ENCODE measurements at places on chromosomes 5 and 9.
A peak's percentile ranks its signal among the peaks of the same experiment; 100 is the strongest.

DNA sequence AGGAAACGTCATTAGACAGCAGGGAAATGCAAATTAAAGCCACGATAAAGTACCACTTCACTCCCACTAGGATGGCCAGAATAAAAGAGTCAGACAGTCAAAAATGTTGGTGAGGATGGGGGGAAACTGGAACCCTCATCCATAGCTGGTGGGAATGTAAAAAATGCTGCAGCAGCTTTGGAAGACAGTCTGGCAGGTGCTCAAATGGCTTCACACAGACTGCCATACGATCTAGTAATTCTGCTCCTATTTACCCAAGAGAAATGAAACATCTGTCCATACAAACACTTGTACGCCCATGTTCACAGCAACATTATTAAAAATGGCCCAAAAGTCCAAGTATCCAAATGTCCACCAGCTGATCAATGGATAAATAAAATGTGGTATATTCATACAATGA is 158.9 kb upstream of the PHYKPL start:
- DNase-seq = no peak

DNA sequence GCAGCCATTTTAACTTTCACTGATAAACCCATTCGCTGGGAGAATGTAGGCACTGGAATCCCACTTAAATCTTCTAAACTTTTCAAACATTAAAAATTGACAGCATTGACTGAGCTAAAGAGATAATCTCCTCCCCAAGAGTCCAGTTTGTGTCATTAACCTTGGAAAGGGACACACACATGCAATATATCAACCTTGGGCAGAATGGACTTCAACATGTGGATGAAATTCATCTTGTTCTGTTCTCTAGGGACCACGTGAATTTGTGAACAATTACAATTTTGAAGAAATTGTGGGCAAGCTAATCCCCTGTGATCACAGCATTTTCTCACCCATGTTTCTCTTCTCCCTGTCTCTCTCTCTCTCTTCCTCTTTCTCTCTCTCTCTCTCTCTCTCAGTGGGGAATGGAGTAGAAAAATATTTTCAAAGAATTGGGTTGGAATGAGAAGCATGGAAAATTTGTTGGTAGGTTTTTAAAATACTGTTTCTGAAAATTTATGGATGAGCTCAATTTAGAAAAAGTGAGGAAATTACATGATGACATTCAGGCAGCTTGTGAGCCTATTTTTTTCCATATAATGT is 553.7 kb downstream of the EBF1 start:
- DNase-seq = no peak

GRCh38 chr5:174177531-174177930 is 132.0 kb downstream of the NSG2 start:
- no peak for DNase-seq

- DNase-seq = peak; percentile 80
Measured at GRCh38 chr5:167754501-167755021, 536.9 kb upstream of the WWC1 start.

DNA sequence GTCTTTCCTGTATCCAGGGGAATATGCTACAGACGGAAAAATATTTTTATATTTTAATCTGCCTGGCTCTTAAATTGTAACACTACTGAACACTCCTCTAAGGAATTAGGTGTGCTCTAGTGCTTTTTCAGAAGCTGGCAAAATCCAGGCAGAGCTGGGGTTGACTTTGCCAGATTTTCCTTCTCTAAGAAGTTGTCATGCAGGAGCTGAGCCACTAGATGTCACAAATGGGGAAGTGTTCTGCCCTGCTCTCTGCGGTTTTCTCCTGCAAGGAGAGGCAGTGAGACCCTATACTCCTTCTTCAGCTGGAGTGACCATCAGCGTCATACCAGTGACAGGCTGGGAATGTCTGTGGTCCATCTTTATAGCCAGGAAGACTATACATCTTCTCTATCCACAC is 112.5 kb downstream of the HAPLN1 start:
- peak; percentile 88 for DNase-seq

- DNase-seq = no peak
Measured at GRCh38 chr5:174818430-174818829, 94.0 kb downstream of the MSX2 start.

DNA sequence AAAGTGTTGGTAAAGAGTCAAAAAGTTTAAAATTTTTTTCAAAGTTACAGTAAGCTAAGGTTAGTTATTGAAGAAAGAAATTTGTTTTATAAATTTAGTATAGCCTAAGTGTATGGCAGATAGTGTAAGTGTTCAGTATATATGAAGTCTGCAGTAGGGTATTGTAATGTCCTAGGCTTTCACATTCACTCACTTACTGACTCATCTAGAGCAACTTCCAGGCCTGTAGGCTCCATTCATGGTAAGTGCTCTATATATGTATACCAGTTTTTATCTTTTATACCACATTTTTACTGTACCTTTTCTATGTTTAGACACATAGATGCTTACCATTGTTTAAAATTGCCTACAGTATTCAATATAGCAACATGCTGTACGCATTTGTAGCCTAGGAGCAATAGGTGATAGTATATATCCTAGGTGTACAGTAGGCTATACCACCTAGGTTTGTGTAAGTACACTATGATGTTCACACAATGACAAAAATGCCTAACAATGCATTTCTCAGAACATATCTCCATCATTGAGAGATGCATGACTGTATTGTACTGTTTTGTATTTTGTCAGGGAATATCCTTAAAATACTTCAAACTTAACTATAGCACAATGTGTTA is 38.5 kb downstream of the CYSTM1 start:
- no peak for DNase-seq

DNA sequence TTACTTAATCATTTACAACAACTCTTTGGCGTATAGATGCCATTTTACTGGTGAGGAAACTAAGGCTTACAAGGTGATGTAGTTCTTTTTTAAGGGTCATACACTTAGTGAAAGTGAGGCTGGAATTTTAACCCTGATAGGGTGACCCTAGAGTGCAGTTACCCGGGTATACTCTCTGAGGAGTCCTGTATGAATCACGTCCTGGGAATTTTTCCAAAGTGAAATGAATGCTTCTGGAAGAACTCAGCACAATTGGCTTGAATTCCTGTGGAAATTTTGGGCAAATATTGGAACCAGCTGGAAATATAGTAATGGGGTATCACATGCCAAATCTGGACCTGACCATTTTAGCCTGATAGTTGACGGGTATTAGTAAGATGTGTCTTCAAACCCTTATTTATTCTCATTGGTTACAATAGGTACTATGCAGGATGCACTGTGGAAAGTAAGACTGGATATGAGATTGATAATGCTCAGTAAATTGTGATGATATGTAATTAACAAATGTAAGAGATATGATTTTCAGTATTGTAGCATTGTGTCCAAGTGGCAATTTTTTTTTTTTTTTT is 14.8 kb downstream of the SUB1 start:
- no peak for DNase-seq

DNA sequence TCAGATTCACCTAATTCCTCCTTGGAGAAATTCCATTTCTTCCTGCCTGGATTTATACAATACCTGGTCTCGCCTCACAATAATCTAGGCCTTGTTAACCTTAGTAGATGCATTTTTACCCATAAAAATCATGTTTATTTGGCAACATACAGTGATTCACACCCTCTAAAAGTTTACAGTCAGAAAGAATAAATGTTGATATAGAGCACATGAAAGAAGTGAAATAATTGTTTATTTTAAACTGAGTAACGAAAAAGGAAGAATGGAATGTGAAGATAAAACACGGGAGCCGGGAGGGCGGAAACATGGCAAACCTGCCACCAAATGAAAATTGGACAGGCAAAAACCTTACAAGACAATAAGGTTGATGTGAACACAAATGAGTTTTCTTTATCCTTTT is 28.9 kb upstream of the KCNN2 start:
- no peak for DNase-seq

DNA sequence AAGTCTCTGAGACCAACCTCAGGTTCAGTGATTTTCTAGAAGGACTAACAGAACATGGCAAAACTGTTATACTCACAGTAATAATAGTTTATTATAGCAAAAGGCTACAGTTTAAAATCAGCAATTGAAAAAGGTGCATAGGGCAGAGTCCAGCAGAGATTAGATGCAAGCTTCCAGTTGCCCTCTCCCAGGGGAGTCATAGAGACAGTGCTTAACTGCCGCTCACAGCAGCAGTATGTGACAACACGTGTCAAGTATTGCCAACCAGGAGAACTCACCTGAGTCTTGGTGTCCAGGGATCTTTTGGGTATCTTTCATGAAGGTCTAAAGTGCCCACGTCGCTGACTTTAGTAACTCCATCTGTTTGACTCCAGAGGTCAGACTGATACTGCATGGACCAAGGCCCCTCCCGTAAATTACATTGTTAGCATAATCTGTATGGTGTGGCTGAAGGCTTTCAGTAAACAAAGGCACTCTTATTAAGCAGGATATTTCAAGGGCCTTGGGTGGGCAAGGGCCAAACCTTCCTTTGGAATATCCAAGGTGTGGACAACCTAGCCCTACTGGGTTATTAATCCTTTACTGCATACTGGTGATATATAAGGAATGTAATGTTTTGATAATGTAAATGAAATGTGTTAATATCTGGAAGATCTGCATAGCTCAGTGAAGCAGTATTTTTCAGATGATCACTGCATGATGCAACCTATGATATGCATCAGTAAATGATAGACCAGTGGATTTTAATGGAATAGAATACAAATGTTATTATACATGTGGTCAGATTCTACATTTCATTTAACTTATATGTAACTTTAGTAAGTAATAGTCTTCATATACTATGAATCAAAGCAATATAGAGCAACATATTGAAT is 44.0 kb downstream of the RASA1 start:
- no peak for DNase-seq

- no peak for DNase-seq
Measured at GRCh38 chr9:84138541-84138940, 157.9 kb downstream of the RMI1 start.

- no peak for DNase-seq
Measured at GRCh38 chr9:76855015-76855414, 50.9 kb downstream of the PRUNE2 start.

- DNase-seq = no peak
Measured at GRCh38 chr5:56045469-56045868, 50.7 kb upstream of the IL6ST start.

- no peak for DNase-seq
Measured at GRCh38 chr9:124795881-124796431, 19.0 kb downstream of the OLFML2A start.

- DNase-seq = no peak
Measured at GRCh38 chr9:129944506-129945116, 98.4 kb downstream of the FNBP1 start.

DNA sequence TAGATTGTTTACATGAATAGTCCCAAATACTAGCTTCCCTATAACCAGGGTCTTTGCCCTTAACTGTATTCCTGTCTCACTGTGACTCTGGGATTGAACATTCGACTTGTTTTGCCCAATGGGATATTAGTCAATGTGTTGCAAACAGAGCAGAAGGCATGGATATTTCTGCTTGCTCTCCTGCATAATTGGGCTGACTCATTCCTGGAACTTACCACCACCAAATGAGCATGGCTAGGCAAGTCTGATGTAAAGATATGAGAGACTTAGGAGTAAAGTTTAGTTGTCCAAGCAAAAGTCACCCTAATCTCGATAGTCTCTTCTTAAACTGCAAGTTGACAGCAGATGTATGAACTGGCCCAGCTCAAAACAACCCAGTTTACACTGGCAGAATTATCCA is 273.5 kb upstream of the CCNG1 start:
- DNase-seq = no peak

GRCh38 chr9:101443364-101443771 is 7.8 kb upstream of the ALDOB start:
- peak; percentile 82 for DNase-seq

GRCh38 chr5:117889596-117889995 is 1098.8 kb downstream of the DTWD2 start:
- DNase-seq = no peak

GRCh38 chr5:168724227-168724626 is 145.1 kb upstream of the PANK3 start:
- no peak for DNase-seq

DNA sequence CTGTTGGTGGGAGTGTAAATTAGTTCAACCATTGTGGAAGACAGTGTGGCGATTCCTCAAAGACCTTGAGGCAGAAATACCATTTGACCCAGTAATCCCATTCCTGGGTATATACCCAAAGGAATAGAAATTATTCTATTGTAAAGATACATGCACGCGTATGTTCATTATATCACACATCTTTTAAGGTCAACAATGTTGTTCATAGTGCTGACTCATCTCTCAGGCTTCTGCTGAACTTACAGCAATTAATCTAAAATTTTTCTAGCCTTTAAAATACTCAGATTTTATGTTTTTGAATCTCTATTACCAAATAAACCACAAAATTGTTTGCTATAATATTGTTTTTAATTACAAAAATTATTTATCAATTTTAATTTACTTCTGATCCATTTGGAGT is 38.8 kb upstream of the ZNF618 start:
- DNase-seq = no peak

DNA sequence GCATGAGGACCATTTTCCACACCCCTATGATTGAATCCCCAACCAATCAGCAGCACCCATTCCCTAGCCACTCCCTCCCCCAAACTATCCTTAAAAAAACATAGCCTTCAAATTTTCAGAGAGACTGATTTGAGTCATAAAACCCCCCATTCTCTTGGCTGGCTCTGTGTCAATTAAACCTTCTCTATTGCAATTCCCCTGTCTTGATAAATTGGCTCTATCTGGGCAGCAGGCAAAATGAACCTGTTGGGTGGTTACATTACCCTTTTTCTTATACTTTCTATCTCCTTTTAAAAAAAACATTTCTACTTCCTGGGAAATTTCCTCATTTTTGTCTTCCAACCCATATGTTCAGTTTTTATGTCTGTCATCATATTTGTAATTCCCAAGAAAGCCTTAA is 220.2 kb downstream of the PDZD2 start:
- no peak for DNase-seq

DNA sequence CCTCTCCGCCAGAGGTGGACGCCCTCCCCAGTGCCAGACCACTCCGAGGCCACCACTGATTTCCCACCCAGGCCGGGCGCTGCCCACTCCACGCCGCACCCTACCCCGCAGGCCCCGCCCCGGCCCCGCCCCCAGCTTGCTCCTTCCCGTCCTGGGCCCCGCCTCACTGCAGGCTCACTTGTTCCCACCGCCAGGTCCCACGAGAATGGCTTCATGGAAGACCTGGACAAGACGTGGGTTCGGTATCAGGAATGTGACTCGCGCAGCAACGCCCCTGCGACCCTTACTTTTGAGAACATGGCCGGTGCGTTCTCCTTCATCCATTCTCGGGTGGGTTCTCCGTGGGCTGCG is 6.5 kb downstream of the LRRC26 start:
- no peak for DNase-seq

- DNase-seq = no peak
Measured at GRCh38 chr5:150918613-150919012, 13.8 kb upstream of the ZNF300 start.

- DNase-seq = no peak
Measured at GRCh38 chr5:108084105-108084504, 297.8 kb downstream of the FBXL17 start.

Measured in posterior cingulate gyrus (tissue), 11 donors.